H1 (cell line): ENCODE measurements at places on chromosomes 5 and 9. TPM values are rescaled to one million over a fixed set of nuclear protein-coding genes. Genes with fewer than 3 reads are reported as not detected.

Gene HRCT1
- total RNA-seq = not detected in 2 replicates

Gene OTP
- total RNA-seq = not detected in 2 replicates

Gene SHROOM1
- 5.2 and 5.7 TPM in 2 replicates for total RNA-seq

Gene EPB41L4B
- 23.7 and 25.0 TPM in 2 replicates for total RNA-seq

Gene PCA3
- not detected in 2 replicates for total RNA-seq

- no peaks in the 10 kb centered on the region for H3K4me1 ChIP-seq
- H3K27me3 ChIP-seq = no peaks in the 10 kb centered on the region
- H3K36me3 ChIP-seq = no peaks in the 10 kb centered on the region
- no peak overlapping the region for H3K4me3 ChIP-seq
- DNase-seq = no peak
- H3K27ac ChIP-seq = no peak overlapping the region
These were observed 9.3 kb downstream of the PTGER4 start for GRCh38 chr5:40688996-40689395.

DNA sequence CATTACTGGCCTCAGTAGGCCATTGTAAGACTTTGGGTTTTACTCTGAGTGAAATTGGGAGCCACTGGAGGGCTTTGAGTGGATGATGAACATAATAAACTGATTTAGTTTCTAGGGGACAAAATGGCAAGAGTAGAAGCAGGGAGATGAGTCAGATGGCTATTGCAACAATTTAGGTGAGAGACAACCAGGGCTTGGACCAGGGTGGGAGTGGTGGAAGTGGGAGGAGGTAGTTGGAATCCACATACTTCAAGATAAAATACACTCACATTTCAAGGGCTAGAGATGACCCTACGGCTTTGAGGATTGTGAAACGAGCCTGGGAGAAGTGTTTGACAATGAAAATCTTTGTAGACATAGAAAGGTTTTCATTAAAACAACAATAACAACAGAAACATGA is 136.3 kb downstream of the ACTBL2 start:
- H3K27me3 ChIP-seq = no peaks in the 10 kb centered on the region
- DNase-seq = no peak
- no peaks in the 10 kb centered on the region for H3K4me1 ChIP-seq

DNA sequence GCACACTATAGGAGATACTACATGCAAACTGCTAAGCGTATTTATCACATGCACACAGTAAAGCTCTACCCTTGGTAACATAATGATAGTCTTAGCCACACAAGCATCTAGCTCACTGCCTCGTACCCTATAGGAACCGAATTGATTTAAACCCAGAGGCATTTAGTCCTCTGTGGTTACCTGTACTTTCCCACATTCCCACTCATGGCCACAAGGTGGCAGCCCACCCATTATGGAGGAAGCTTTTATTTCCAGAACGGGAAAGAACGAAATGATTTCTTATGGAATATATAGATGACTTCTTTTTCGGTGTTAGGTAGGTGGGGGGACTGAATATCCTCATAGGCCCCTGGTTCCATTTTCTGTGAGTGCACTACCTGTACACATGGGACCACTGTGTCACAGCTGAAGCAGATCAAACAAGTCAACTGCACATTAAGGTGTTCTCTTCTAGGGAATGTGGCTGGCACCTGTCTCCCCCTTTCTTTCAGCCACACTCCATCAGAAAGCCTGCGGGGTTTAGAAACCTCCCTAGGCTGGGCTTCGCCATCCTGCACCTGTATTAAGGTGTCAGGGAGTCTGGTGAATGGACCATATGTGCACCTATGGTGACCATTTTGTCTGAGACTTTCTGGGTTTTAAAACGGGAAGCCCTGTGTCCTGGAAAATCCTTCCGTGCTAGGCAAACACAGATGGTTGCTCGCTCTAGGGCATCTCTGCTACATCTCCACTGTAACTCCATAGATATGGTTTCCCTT is 313.2 kb downstream of the SLIT3 start:
- no peak overlapping the region for H3K4me3 ChIP-seq
- no peaks in the 10 kb centered on the region for H3K36me3 ChIP-seq
- no peaks in the 10 kb centered on the region for H3K27me3 ChIP-seq
- peak; percentile 25 for DNase-seq
- H3K27ac ChIP-seq = no peak overlapping the region

GRCh38 chr9:35552837-35553236 is 52.2 kb upstream of the TESK1 start:
- no peak overlapping the region for H3K27ac ChIP-seq
- no peaks in the 10 kb centered on the region for H3K4me1 ChIP-seq

DNA sequence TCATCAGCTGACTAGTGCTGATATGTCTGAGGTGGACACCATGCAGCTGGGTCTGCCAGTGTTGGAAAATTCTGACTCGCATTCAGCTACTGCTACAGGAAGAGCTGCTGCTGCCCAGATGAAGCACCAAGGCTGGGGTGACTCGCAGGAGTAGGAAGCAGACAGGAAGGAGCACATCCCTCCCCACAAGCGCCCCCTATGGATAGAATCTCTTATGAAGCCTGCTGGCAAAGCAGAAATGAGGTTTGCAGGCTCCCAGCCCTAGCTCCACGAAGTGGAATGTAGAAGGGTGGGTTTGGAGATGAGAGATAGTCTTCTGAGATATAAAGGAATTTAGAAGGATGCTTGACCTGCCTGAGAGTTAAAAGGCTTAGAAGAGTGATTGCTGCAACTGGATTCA is 443.0 kb downstream of the ACTL7B start:
- DNase-seq = peak; percentile 70
- no peaks in the 10 kb centered on the region for H3K27me3 ChIP-seq
- no peak overlapping the region for H3K27ac ChIP-seq
- H3K36me3 ChIP-seq = no peaks in the 10 kb centered on the region
- no peaks in the 10 kb centered on the region for H3K4me1 ChIP-seq

DNA sequence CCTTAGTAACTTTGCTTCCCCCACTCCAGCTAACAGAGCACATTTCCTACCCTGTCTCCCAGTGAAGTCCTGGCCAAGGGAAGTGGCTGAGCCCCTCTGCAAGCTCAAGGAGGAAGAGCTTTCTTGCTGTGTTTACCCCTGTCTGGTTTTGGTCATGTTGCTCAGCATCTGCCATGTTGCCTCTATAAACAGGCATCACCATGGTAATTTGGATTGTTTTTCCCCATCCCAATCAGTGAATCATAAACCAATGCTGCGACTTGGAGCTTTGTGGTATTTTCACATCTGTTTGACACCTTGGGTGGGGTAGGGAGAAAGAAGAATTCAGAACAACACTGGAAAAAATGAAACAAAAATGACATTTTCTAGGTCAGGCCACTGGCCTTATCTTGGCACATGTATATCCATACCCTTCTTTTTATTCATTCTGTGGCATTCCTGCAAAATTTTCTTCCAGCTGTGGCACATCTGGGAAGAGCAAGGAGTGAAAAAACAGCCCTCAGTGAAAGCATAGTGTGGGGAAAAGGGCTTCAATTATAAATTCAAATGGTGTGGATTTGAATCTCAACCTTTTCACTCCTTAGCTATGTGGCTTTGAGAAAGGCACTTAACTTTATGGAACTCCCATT is 42.5 kb downstream of the SLIT3 start:
- no peaks in the 10 kb centered on the region for H3K36me3 ChIP-seq
- H3K4me1 ChIP-seq = no peaks in the 10 kb centered on the region
- no peak for DNase-seq
- H3K4me3 ChIP-seq = no peak overlapping the region

DNA sequence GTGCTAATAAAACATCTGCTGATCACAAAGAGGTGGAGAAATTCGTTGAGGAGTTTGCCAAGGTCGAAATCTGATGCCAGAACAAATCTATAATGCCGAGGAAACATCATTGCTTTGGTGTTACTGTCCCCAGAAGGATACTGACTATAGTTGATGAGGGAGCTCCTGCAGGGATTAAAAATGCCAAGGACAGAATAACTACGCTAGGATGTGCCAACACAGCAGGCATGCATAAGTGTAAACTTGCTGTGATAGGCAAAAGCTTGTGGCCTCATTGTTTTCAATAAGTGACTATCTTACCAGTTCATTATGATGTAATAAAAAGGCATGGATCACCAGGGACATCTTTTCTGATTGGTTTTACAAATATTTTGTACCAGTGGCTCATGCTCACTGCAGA is 66.8 kb upstream of the ADCY2 start:
- peaks cover 5% of the 10 kb centered on the region; the same call in 1 of the 2 replicates for H3K4me1 ChIP-seq
- no peak overlapping the region for H3K27ac ChIP-seq
- no peaks in the 10 kb centered on the region; the same call in 1 of the 2 replicates for H3K27me3 ChIP-seq
- H3K4me3 ChIP-seq = no peak overlapping the region
- no peaks in the 10 kb centered on the region for H3K36me3 ChIP-seq
- no peak for DNase-seq

- H3K36me3 ChIP-seq = no peaks in the 10 kb centered on the region
- DNase-seq = no peak
- no peaks in the 10 kb centered on the region for H3K27me3 ChIP-seq
- no peak overlapping the region for H3K27ac ChIP-seq
- no peak overlapping the region for H3K4me3 ChIP-seq
- H3K4me1 ChIP-seq = no peaks in the 10 kb centered on the region
These were observed 599.1 kb upstream of the CLINT1 start for GRCh38 chr5:158458086-158458485.

GRCh38 chr5:179250561-179251225 is 94.6 kb downstream of the ADAMTS2 start:
- no peak for DNase-seq
- H3K27me3 ChIP-seq = no peaks in the 10 kb centered on the region
- H3K36me3 ChIP-seq = no peaks in the 10 kb centered on the region
- no peak overlapping the region for H3K27ac ChIP-seq

DNA sequence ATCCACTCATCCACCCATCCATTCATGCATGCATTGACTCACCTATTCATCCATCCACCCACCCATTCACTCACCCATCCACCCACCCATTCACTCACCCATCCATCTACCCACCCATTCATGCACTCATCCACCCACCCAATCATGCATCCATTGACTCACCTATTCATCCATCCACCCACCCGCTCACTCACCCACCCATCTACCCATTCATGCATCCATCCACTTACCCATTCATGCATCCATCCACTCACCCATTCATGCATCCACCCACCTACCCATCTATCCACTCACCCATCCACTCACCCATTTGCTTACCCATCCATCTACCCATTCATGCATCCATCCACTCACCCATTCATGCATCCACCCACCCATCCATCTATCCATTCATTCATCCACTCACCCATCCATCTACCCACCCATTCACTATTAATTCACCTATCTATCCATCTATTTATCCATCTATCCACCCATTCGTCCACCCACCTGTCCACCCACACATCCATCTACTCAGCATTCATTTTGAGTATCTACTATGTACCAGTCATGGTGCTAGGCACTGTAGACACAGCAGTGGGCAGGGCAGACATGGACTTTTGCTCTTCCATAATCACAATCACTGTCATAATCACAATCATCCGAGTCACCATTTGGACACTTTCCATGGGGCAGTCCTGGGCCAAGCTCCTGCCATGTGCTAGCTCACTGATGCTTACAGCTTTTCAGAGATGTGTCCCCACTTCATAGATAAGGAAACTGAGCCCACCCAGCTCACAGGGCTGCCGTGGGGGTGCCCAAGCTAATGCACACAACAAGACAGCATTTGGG is 34.4 kb downstream of the HMCN2 start:
- H3K27me3 ChIP-seq = no peaks in the 10 kb centered on the region
- no peak for DNase-seq
- H3K36me3 ChIP-seq = no peaks in the 10 kb centered on the region; the same call in 1 of the 2 replicates
- peaks cover 7% of the 10 kb centered on the region for H3K4me1 ChIP-seq
- H3K27ac ChIP-seq = no peak overlapping the region

GRCh38 chr5:128681096-128681495 is 143.1 kb upstream of the FBN2 start:
- no peak overlapping the region for H3K4me3 ChIP-seq
- no peaks in the 10 kb centered on the region for H3K27me3 ChIP-seq
- H3K27ac ChIP-seq = no peak overlapping the region
- H3K36me3 ChIP-seq = no peaks in the 10 kb centered on the region
- H3K4me1 ChIP-seq = peaks cover 5% of the 10 kb centered on the region; the same call in 1 of the 2 replicates

- H3K36me3 ChIP-seq = no peaks in the 10 kb centered on the region
- no peak overlapping the region for H3K27ac ChIP-seq
- H3K4me3 ChIP-seq = no peak overlapping the region
- H3K27me3 ChIP-seq = no peaks in the 10 kb centered on the region
- H3K4me1 ChIP-seq = no peaks in the 10 kb centered on the region; the same call in 1 of the 2 replicates
These were observed 110.1 kb upstream of the IRX2 start for GRCh38 chr5:2861605-2862004.

GRCh38 chr5:194603-195209 is 3.4 kb downstream of the LRRC14B start:
- H3K4me1 ChIP-seq = no peaks in the 10 kb centered on the region
- H3K27ac ChIP-seq = no peak overlapping the region; the same call in 1 of the 2 replicates
- H3K4me3 ChIP-seq = no peak overlapping the region
- no peaks in the 10 kb centered on the region for H3K36me3 ChIP-seq

- no peak overlapping the region for H3K27ac ChIP-seq
- H3K36me3 ChIP-seq = no peaks in the 10 kb centered on the region
- DNase-seq = no peak
- no peak overlapping the region for H3K4me3 ChIP-seq
- peaks cover 11% of the 10 kb centered on the region; the same call in 1 of the 2 replicates for H3K27me3 ChIP-seq
- H3K4me1 ChIP-seq = peaks cover 10% of the 10 kb centered on the region
These were observed 95.8 kb upstream of the LMX1B start for GRCh38 chr9:126517833-126518356.

GRCh38 chr5:67063791-67064190 is 132.8 kb downstream of the CD180 start:
- H3K27ac ChIP-seq = no peak overlapping the region
- no peak overlapping the region for H3K4me3 ChIP-seq
- no peak for DNase-seq
- peaks cover 5% of the 10 kb centered on the region for H3K4me1 ChIP-seq
- H3K36me3 ChIP-seq = no peaks in the 10 kb centered on the region
- no peaks in the 10 kb centered on the region for H3K27me3 ChIP-seq

- H3K27ac ChIP-seq = no peak overlapping the region
- no peak for DNase-seq
- no peak overlapping the region for H3K4me3 ChIP-seq
- H3K27me3 ChIP-seq = no peaks in the 10 kb centered on the region
These were observed 975 bp upstream of the HAVCR1 start for GRCh38 chr5:157059891-157060290.

GRCh38 chr9:78871452-78872331 is 574.8 kb downstream of the PSAT1 start:
- H3K4me1 ChIP-seq = no peaks in the 10 kb centered on the region
- no peaks in the 10 kb centered on the region for H3K27me3 ChIP-seq
- DNase-seq = no peak
- no peak overlapping the region for H3K27ac ChIP-seq

DNA sequence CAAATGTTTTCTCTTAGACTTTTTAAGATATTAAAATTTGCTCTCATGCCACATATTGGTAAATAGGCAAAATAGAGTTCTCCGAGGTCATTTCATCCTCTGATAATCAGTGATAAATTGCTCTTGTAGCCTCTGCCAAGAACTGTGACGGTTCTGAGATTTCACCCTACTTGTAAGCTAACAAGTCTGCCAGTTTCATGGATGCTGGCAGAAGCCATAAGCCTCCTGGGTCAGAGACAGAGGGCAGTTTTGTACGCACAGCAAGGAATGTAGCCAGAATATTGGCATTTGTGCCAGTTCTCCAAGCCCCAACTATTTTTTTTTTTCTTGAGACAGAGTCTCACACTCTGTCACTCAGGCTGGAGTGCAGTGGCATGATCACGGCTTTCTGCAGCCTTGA is 945.0 kb upstream of the WWC1 start:
- H3K27ac ChIP-seq = no peak overlapping the region
- H3K36me3 ChIP-seq = no peaks in the 10 kb centered on the region
- H3K4me1 ChIP-seq = no peaks in the 10 kb centered on the region
- no peak overlapping the region for H3K4me3 ChIP-seq
